ENCODE measurements at places on chromosomes 3 and 15.

GRCh38 chr15:45995800-45996199 is 361.0 kb downstream of the SQOR start:
- no peak for DNase-seq

GRCh38 chr3:178754852-178755510 is 218.7 kb downstream of the KCNMB2 start:
- DNase-seq, result no peak

GRCh38 chr3:11248596-11248995 is 23.6 kb upstream of the ATG7 start:
- no peak for DNase-seq

GRCh38 chr3:126024049-126024854 is 55.3 kb downstream of the ROPN1B start:
- no peak for DNase-seq

DNA sequence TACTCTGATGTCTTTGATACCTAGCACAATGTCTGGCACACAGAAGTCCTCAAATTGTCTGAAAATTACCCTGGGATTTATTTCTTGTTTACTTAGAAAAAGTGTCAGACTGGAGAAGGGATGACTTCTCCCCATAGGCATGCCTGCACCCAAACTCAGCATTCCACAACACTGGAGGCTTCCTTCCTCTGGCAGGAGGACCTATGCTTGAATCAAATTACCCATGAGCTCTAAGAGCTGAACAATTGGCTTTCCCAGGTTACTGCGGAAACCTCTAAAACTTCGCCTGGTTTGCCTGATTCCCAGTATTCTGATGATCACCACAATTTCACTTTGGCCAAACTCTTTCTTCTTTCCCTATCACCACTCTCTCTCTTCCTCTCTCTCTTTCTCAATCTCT is 217.4 kb downstream of the DIPK2A start:
- DNase-seq, result no peak

DNA sequence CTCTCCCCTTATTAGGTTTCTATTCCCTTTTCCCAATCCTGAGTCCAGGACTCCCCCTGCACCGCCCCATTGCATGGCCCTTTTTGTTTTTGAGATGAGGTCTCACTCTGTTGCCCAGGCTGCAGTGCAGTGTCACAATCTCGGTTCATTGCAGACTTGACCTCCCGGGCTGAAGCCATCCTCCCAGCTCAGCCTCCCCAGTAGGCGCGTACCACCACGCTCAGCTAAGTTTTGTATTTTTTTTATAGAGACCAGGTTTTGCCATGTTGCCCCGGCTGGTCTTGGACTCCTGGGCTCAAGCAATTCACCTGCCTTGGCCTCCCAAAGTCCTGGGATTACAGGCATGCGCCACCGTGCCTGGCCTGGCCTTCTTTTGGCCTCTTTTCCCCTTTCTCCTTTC is 29.3 kb downstream of the PDIA5 start:
- DNase-seq, result no peak

DNA sequence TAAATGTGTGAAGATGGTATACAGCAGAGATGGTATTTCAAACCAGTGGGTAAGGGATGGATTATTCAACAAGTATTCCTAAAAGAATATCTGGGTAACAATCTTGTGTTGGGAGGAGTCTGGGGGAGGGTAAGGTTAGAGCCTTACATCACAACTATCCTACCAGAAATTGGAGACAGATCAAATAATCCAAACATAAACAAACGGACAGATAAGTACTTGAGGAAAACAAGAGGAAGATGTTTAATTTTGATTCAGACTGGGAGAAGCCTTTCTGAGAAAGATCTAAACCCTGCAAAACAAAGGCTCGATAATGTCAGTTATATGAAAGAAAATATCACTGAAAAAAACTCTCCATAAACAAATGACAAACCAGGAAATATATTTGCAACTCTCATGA is 77.9 kb downstream of the SLC9A9 start:
- no peak for DNase-seq

- no peak for DNase-seq
Measured at GRCh38 chr15:45021348-45021747, 1.6 kb upstream of the SORD start.

DNA sequence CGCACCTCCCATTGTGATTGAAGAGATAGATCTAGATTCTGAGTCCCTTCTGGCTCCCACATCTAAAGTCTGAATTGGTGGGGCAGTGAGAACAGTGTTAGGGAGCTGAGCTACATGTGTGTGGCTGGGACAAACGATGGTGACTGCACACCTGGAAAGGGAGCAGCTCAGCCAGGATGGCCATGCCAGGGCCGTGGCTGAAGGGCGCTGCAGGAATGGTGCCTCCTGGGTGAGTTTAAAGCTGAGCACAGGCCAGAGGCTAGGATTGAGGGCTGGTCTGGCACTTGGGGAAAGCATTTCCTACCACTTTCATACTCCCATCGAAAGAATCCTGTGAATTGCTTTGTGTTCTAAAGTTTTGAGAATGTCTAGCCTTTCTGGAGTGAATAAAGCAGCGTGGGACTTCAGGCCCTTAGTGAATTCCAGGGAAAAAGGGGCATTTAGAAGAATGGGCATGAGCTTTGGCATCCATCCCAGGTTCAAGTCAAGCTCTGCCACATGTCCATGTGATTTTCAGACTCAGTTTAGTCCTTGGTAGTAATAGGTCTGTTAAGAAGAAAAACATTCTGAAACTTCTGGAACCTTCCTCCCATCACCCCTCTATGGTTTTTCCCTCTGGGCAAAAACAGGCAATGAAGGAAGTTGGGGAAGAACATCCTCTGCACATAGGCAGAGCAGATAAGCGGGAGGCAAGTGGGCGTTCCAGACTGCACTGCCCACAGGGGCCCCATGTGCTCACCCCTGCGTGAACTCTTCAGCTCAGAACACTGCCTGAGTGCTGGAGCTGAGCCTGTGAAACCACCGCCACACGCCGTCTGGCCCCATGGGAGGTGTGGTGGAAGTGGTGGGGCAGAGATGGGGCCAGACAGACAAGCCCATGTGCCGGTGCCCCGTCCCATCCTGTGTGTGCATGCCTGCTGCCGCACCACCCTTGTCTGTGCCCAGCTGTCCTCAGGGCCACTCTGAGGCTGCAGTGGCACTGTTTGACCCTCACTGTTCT is 12.9 kb upstream of the CPNE9 start:
- DNase-seq, result no peak
